Posterior cingulate gyrus (tissue), 11 donors: ENCODE measurements at places on chromosomes 7 and 10.

GRCh38 chr7:28126410-28127041, 54.1 kb downstream of the JAZF1 start:
- DNase-seq = no peak

- DNase-seq = no peak
Measured at GRCh38 chr10:90530521-90530920, 327.3 kb downstream of the HTR7 start.

DNA sequence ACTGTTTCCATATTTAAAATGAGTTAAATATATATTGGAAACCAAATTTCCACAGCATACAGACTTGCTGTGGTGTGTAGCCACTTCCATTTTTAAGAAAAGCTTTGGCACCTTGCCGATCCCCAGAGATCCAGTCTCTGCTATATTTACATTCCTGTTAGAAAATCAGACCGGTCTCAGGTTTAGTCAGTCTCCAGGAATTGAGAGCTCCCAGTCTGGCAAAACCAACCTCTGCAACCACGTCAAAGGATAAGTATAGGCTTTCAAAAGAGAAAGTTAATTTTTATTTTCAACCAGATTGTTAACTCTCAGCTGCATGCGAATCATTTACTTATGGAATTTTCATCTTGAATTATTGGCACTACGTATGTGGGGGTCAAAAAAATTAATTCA, 28.2 kb downstream of the PUS7 start:
- no peak for DNase-seq

- DNase-seq = no peak
Measured at GRCh38 chr10:83849150-83849549, 290.2 kb upstream of the GHITM start.

DNA sequence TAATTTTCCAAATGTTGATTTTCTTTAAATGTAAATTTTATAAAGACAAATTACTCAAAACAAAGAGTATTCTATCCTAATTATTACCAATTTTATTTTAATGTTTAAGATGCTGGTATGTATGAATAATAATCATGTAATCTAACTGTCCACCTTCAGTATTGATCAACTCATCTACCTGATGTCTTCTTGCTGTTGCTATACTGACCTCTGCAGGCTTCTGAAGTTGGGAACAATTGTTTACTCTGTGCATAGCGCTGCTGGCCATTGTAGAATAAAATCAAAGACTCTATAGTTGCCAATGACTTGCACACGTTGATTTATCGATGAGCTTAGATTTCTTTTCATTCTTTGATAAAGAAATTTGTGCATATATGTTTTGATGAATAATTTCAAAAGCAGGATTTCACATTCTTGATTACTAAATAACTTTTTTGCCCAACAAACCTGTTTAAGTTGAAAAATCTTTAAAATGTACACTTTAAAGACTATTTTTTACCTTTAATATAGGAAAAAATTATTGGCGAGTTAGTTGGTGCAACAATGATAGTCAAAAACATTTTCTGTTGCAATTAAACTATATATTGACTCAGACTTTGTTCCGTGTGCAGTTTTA, 282.3 kb downstream of the TFEC start:
- no peak for DNase-seq

GRCh38 chr7:70706204-70706603, 425.7 kb upstream of the GALNT17 start:
- no peak for DNase-seq

DNA sequence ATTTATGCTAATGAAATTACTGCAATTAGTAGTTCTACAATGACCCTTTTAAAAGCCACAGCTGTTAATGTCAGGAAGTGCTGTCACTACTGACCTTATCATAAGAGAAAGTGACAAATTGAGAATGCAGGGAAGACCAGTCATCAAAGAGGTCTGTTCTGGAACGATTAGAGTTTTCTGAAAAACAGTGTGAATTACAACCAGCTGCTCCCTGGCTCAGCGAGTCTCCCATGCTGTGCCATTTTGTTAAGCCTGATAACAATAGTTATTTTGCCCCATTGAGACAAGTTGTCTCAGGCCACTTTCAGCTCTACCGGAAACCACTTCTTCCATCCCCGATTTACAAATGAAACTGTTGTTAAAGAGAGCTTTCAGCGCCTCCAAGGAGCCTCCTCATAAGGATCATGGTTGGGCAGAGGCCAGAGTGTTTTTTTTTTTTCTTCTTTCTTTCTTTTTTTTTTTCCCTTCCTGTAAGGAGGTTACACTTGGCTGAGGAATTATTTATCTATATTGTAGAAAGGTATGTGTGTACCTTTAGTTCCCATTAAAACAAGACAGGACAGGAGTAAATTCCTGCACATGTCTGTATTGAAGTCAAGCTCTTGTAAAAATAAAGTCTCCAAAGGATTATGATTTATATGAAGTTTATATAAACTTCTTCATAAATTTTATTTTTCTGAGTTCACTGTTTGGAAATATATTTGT, 173.6 kb downstream of the CDCA7L start:
- DNase-seq = no peak

GRCh38 chr10:89414879-89415821, 782 bp downstream of the IFIT5 start:
- DNase-seq = peak; percentile 46

- DNase-seq = no peak
Measured at GRCh38 chr10:130440494-130440893, 304.3 kb downstream of the GLRX3 start.

GRCh38 chr7:74633451-74633921, 24.0 kb upstream of the GTF2I start:
- no peak for DNase-seq

- DNase-seq = peak; percentile 81
Measured at GRCh38 chr7:8433477-8434289, at the start of gene NXPH1. Gene NXPH1 (plus strand): TSS chr7:8433609.

- DNase-seq = no peak
Measured at GRCh38 chr7:153381275-153382040, 621.9 kb downstream of the ACTR3B start.

GRCh38 chr7:102189756-102190155, 96.9 kb upstream of the SH2B2 start:
- no peak for DNase-seq

- DNase-seq = no peak
Measured at GRCh38 chr7:45080265-45080957, 8.4 kb downstream of the NACAD start.

DNA sequence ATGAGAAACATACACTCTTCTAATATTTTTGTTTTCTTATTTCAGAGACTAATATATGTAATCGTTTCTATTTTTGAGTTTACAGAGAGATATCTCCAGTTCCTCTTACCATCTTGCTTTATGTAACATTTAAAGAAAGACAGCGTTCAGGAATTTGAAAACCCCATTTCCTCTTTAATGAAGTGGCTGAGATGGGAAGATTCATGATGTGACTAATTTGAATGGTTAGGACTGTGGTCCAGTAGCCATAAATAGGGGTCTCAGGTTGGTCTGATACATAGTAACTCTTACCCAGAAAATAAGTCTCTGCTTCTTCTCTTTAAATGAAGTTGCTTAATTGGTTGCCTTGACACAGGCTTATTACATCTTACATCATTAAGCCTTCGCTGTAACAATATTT, 6.9 kb downstream of the KMT2E start:
- no peak for DNase-seq
